ENCODE measurements at places on chromosomes 2 and 18. TPM values are rescaled to one million over a fixed set of nuclear protein-coding genes. Genes with fewer than 3 reads are reported as not detected.
A peak's percentile ranks its signal among the peaks of the same experiment; 100 is the strongest.

DNA sequence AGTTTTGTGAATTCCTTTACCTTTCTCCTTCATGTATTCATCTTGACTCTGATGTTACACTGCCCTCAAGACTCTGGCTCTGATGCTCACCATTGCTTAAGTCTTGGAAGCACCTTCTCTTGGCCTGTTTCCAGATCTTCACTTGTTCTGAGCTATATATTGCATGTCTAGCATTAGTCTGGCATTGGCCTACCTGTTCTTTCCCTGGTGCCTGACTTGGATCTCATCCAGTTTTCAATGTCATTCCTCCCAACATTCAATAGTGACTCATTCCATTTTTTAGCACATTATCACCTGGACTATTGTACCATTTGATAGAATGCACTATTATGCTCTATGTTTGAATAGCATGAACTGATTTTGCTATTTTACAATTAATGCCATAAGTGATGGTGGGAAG lies 127.3 kb upstream of the NYAP2 start:
- DNase-seq: no peak

GRCh38 chr2:174046172-174046571 lies 81.0 kb upstream of the SP3 start:
- no peak for DNase-seq

GRCh38 chr18:23849141-23849540 lies 159.9 kb downstream of the LAMA3 start:
- peak; percentile 38 for DNase-seq

DNA sequence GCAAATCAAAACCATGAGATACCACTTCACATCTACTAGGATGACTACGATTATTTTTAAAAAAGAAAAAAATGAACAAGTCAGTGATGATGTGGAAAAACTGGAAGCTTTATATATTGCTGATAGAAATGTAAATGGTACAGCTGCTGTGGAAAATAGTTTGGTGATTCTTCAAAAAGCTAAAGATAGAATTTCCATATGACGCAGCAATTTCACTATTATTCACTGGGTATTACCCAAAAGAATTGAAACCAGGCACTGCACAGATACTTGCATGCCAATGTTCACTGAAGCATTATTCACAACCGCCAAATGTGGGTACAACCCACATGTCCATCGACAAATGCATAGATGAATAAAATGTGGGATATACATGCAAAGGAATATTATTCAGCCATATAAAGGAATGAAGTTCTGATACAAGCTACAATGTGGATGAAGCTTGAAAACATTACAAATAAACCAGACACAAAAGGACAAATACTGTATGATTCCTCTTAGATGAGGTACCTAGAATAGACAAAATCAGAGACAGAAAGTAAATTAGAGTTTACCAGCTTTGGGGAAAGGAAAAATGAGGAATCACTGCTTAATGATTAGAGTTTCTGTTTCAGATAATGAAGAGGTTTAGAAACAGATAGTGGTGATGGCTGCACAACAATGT lies 11.1 kb downstream of the RTTN start:
- no peak for DNase-seq

DNA sequence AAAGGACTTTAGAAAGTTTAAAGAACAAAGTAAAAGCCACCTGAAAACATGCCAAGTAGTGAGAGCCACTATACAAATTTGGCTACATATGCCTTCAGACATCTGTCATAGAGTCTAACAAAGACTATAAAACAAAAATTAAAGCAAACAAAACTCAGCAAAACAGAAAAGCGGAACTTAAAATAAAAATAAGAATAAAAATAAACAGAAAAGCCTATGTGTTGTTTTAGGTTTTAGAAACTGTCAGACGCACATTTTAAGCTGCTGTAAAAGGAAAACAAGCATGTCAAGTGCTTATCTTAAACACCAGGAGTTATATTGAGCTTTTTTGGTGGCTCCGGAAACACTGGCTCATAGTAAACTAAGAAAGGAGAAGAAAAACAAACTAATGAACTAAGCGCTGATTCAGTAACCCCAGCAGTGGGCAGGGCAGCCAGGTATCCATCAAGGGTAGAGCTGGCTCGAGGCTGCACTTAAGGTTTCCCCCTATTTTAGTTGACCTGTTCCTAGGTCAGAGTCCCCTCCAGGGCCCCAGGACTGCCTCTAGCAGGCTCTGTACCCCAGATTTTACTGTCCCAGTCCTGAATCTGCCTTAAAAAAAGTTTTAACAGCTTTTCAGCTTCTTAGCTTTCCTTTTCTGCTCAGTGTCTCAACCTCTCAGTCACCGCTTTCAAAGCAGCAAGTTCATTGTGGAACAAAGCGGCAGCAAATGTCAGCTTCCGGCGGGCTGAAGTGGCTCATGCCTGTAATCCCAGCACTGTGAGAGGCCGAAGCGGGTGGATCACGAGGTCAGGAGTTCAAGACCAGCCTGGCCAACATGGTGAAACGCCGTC lies 15.4 kb upstream of the RMC1 start:
- peak; percentile 70 for DNase-seq

DNA sequence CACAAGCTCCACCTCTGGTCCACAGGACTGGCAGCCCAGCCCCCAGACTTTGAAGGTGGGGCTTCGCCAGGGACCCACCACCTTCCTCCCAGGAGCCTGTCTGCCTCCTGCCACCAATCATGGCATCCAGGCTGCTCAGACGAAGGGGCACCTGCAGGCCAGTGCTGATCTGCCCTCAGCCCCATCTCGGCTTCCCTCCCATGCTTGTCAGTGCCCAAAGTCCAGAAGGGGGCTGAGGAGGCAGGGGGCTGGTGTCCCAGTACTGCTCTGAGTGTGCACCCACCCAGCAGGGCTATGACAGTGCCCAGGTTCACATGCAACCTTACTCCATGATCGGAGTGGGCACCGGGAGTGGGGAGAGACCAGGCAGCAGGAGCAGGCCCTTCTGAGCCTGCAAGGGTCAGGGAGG lies 25.3 kb upstream of the RUFY4 start:
- DNase-seq: no peak

GRCh38 chr2:172094294-172095145 lies 8.2 kb downstream of the DLX2 start:
- peak; percentile 60 for DNase-seq

EHD3 gene
- total RNA-seq: 9.8 TPM
